ENCODE measurements at places on chromosomes 1 and 21.

DNA sequence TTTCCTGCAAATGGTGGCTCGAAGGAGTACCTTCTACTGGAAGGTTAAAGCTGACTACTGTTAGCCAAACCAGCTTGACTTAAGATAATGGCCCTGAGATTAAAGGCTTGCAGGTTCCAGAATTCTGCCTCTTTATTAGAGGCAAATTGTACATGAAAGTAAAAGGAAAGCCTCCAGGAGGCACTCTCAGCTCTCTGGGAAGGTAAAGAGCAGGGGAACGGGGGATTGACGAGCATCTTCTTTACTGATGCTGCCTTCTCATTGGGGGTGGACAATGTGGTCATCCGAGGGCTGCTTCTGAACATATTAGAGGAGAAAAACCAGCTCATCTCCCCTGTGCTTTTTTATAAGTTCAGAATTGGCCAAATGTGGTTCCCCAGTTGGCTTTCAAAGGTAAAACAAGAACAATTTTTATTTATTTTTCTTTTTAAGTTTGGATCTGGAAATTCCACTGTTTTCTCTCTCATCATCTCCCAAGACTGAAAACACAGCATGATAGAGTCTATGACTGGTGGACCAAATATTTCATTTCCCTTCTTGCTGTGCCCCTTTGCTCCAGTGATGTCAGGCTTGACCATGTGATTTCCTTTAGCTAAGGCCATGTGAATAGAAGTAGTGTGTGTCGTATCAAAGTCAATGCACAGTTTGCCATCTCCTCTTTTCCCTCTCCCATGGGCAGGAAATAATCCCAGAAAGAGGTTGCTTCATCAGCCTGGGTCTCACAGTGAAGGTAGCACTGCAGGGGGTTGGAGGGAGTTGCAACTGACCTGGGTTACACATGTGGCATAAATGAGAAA lies 292.7 kb downstream of the PRDM2 start:
- no peak for DNase-seq

- no peak for DNase-seq
These were observed 85.9 kb upstream of the SIM2 start for GRCh38 chr21:36613059-36613458.

DNA sequence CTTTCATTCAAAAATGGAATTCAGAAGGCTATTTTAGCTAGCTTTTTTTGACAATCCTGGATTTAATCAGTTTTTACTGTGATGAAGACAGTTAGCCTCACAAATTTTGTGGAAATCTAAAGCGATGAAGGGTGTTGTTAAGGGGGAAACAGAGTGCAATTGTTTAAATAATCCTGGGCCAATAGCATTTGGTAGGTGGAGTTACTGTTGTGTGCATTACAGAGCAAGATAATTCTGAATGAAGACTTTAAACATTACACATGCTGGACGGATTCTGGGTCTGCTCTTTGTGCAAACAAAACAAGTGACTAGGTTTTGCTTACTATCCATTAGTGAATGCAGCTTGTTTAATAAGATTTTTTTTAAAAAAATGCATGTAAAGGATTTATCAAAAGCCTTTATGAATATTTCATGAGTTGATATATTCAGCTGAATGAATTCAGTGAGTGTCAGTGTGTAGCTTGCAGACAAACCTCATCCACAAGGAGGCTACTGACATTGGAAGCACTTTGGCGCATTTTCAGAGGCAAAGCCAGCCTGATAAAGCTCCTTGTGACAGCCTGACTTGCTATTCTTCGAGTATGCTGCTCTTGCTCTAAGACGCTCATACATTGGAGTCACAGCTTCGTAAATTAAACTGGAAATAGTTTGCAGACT lies 199.6 kb downstream of the PDE4B start:
- DNase-seq = no peak

GRCh38 chr1:40939320-40940059 lies 40.0 kb upstream of the CTPS1 start:
- no peak for DNase-seq

DNA sequence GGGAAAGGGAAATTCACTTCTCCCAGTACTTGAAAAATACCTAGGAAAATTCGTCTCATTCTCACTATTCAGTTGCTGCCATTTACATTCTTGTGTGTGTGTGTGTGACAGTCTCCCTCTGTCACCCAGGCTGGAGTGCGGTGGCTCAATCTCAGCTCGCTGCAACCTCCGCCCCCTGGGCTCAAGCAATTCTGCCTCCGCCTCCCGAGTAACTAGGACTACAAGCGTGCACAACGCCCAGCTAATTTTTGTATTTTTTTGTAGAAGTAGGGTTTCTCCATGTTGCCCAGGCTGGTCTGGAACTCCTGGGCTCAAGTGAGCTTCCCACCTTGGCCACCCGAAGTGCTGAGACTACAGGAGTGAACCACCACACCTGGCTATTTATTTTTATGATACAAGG lies 1.2 kb downstream of the SNAPIN start:
- DNase-seq = no peak

GRCh38 chr1:233972563-233972950 lies 68.1 kb downstream of the SLC35F3 start:
- DNase-seq = no peak

DNA sequence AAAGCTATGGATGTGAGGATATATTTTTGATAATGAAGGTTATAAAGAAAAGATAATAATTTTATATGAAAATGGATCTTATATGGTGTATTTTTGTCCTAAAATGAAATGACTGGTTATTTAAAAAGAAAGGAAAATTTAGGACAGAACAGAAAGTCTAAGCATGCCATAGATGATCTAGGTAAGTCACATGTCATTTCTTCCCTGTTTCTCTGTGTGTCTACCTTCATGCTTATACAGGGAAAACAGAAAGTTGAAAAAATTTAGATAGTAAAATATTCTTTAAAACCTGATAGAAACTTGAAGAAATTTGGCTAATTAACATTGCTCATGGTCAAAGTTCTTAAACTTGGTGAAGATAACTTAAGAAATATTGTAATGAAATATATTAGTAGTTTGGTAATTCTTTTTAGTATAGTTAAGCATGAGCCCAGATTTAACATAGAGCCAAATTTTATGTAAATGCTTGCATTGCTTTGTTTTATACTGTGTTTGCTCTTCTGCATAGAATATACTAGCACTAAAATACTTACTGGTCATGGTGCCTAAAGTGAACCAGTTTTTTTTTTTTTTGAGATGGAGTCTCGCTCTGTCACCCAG lies 12.4 kb upstream of the GBP4 start:
- DNase-seq = no peak

DNA sequence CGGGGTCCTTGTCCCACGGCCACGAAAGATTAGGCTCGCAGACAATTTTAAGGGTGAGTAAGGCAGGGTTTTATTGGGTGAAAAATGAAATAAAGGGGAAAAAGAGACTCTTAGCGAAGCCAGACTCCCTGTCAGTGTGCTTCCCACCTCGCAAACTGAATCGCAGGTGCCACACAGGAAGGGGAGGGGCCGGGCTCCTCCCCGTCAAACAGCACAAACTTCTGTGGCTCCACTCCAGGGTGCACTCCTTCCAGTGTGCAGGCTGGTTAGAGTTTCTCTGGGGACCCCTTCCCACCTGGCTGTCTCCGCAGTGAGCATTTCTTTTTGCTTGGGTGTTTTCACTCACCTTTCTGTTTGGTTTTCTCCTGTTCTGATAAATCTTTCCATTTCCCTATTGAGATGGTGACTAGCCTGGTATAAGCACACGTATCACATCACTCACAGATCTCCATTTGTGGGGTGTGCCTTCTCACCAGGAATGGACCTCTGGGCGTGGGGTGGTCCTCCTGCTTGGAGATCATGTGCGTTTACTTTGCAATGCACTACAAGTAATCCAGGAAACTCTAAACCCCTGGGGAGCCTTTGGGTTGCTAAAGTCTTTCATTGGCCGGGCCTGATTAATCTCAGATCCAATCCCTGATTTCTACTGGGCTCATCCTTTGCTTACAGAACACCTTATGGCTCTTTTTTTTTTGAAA lies 37.6 kb upstream of the GALNT2 start:
- DNase-seq = no peak

GRCh38 chr21:42176859-42177258 lies 42.1 kb upstream of the ABCG1 start:
- no peak for DNase-seq

GRCh38 chr1:36594023-36594422 lies 111.3 kb upstream of the CSF3R start:
- DNase-seq = no peak

- no peak for DNase-seq
These were observed 40.4 kb upstream of the PIGC start for GRCh38 chr1:172484252-172484651.

DNA sequence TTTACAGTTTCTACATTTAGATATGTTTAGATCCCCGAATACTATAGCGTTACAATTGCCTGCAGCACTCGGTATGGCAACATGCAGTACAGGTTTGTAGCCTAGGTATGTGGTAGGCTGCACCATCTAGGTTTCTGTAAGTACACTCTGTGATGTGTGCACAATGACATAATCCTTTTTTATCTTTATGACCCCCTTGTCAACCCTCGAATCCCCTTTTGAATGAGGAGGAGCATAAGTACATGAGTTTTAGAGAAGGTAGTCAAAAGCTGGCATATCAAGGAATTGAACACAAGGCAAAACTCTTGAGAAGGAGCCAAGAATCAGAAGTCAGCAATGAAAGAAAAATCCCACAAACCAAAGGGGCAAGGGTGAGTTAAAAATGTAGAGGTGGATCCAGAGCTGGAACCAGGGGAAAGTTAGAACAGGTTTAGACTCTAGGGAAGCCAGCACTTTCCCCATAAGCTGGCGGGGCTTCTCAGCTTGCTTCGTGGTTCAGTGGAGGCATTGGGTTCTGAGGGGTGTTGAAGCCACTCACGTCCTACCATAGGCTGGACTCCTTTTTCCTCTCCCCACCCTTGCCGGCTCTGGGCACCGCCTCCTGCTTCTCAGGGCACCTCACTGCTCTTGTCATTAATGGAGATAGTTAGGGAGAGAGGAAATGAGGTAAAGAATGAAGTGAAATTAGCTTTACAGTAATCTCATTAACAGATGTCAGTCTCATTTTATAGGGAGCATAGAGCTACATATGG lies 31.3 kb downstream of the OLFML3 start:
- no peak for DNase-seq

- DNase-seq = no peak
These were observed 106.0 kb upstream of the IFFO2 start for GRCh38 chr1:19062258-19063029.

GRCh38 chr21:33069994-33070743 lies at the start of gene OLIG1:
TSS of gene OLIG1 (plus strand) at chr21:33070141. CDS start at chr21:33070247, 106 bp downstream.
- peak; percentile 19 for DNase-seq

GRCh38 chr1:186536273-186536890 lies 75.5 kb upstream of the PDC start:
- DNase-seq = no peak

DNA sequence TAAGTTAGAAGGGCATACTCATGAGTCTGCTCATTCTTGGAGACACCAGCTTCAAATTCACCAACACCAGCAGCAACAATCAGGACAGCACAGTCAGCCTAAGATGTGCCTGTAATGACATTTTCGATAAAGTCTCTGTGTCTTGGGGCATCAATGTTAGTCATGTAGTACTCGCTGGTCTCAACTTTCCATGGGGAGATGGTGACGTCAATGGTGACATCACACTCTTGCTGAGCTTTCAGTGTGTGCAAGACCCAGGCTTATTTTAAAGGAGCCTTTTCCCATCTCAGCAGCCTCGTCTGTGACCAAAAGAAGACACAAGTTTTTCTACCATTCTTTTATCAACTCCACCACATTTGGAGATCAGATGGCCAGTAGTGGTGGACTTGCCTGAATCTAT lies 75.5 kb downstream of the SERINC2 start:
- no peak for DNase-seq

- no peak for DNase-seq
These were observed 21.4 kb downstream of the SLC2A1 start for GRCh38 chr1:42937141-42937696.

DNA sequence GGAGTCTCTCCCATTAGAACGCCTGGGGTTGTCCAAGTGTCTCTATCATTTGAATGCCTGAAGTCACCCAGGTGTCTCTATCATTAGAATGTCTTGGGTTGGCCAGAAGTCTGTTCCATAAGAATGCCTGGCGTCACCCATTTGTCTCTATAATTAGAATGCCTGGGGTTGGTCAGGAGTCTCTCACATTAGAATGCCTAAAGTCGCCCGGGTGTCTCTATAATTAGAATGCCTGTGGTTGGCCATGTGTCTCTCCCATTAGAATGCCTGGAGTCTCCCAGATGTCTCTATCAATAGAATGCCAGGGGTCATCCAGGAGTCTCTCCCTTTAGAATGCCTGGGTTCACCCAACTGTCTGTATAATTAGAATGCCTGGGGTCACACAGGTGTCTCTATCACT lies 54.5 kb downstream of the RNF187 start:
- no peak for DNase-seq

- no peak for DNase-seq
These were observed 621.4 kb upstream of the RGS18 start for GRCh38 chr1:191536791-191537429.

- DNase-seq = no peak
These were observed 13.8 kb downstream of the OLIG2 start for GRCh38 chr21:33039536-33039935.

- DNase-seq = no peak
These were observed 5.5 kb upstream of the ST6GALNAC3 start for GRCh38 chr1:76068953-76069561.

GRCh38 chr1:14761291-14762153 lies 163.0 kb downstream of the KAZN start:
- no peak for DNase-seq

GRCh38 chr21:32256873-32257620 lies 21.8 kb downstream of the MIS18A start:
- DNase-seq = peak; percentile 41

DNA sequence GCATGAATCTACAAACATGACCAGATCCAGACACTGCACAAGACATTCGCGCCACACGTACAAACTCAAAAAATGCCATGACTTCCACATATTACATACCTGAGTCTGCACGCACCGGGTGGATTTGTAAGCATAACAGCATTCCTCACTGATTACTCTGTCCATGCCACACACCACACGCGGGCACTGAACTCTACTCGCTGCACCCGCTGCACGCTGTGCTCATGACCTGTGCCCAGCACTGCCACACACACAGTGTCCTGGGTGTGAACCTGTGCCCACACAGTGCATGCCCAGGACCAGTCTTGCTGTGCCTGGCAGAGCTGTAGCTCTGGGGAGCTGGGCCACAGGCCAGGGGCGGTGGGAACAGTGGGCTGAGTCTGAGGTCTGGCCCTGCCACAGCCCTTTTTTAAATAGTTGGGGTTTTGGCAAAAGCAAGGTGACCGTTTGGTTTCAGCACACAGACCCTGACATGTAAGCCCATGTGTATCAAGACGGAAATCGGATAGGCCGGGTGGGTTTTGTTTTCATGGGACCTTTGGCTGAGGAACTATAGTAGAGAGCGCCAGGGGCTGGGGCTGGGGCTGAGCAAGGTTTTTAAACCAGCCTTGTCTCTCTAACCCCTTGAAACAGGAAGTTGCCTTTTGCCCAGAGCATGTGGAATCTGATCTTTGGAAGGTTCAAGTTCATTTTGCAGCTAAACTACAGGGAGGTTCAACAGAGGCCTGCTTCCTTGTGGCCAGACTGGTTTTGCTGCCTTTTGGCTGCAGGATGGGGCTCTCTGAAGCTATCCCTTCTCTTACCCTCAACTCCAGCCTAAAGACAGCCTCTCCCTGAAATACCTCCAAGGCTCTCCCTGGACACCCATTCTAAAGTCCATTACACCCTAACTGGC lies 12.3 kb upstream of the GOLT1A start:
- no peak for DNase-seq
